ENCODE measurements at places on chromosomes 2 and 18.

- DNase-seq, result peak; percentile 36
Observed at GRCh38 chr2:52423111-52423510, 1344.5 kb upstream of the CHAC2 start.

GRCh38 chr2:69180974-69181373 lies 168.0 kb downstream of the ANTXR1 start:
- no peak for DNase-seq

- DNase-seq, result peak; percentile 84
Observed at GRCh38 chr2:238459081-238459629, 32.4 kb downstream of the ASB1 start.

GRCh38 chr2:9310377-9310776 lies 103.8 kb downstream of the ASAP2 start:
- DNase-seq, result peak; percentile 93

DNA sequence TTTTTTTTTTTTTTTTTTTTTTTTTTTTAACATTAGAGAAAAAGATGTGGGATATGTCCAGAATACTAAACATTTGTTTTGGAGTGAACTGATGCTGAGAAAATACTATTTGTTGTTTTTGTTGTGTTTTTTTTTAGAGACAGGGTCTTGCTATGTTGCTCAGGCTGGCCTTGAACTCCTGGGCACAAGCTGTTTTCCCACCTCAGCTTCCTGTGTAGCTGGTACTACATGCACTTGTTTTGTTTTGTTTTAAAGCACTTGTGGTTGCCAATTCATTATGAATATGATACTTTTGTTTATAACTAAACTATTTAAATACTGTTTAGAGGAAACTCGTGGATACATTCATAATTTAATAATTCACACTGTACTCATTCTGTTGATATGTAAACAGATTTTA lies 33.4 kb upstream of the DYSF start:
- DNase-seq, result no peak

GRCh38 chr18:60599995-60600394 lies 227.4 kb upstream of the MC4R start:
- DNase-seq, result no peak

DNA sequence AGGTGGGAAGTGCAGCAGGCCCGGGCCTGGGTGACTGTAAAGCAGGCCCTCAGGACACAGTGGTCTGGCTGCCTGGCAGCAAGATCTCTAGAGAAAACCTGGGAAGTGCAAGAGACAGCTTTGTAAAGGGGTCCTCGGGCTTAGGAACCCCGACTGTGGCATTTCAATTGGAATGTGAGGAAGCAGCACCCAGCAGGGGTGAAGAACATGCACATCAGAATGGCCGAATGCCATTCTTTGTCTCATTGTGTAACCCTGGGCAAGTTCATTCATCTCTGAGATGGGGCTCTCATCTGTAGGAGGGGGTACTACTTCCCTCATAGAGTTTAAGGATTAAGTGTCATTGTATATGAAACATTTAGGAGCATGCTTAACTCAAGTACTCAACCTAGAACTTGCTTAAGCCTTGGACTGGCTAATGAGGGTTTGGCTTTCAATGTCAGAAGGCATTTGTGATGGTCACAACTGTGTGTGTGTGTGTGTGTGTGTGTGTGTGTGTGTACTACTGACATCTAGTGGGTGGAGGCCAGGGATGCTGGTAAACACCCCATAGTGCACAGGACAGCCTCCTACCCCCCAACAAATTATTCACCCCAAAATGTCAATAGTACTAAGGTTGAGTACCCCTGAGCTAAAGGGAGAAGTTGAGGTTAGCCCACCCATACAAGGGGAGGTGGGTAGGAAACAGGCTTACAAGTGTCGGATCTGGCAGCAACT lies 29.3 kb downstream of the MEX3C start:
- no peak for DNase-seq

- no peak for DNase-seq
Observed at GRCh38 chr2:179765666-179766065, 95.7 kb downstream of the ZNF385B start.

DNA sequence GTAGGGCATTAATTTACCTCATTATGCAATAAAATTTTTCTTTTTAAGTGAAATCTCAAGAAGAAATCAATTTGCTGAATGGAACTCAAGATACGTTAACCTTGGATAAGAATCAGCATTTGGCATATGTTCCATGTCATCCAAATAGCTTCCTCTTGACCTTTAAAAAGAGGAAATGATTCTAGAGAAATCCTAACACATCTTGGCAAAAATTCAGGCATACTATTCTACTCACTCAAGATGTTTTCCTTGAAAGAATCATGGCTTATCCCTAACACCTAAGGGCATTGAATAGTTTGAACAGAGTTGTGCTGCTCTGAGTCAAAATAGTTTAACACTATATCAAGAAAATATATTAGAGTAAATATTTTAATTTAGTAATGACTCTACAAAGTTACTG lies 678.0 kb downstream of the EPHA4 start:
- peak; percentile 20 for DNase-seq

DNA sequence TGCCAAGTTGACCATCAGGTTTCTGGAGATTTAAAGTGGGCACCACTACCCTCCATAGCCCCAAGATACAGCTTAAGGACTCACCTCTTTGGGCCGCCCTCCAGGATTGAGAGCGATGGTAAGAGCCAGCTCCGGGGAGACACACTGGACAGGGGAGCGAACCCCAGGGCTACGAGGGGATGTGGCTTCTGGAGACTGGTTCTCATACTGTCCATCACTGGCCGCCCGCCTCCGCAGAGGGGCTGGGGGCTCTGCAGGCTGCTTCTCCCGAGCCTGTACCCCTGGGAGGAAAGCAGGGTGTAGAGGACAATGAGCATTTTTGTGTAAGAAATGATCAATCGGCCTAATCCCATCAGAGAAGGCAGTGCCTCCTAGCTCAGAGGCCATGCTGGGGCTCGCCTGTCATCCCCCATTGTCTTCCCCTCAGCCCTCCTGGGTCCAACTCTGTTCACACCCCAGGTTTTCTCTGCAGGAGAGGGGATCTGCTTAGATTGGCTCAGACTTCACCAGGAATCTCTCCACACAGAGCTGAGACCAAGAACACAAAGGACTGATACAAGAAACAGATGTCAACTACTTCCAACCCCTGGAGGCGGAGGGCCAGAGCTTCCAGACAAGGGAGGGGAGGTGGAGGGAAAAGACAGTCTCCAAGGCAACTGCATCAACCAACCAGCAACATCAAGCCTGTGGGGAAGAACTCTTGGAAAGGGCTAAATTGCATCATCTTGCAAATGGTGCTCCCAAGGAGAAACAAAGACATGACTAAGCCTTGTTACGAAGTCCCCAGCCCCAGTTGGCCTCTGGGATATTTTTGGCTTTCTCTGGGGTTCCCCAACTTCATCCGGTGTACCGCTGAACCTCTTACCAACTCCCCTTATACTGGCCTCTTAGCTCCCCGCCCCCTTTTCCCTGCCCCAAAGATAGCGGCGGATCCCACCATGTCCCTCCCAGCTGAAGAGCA lies 166.6 kb downstream of the TNS1 start:
- DNase-seq, result peak; percentile 86

DNA sequence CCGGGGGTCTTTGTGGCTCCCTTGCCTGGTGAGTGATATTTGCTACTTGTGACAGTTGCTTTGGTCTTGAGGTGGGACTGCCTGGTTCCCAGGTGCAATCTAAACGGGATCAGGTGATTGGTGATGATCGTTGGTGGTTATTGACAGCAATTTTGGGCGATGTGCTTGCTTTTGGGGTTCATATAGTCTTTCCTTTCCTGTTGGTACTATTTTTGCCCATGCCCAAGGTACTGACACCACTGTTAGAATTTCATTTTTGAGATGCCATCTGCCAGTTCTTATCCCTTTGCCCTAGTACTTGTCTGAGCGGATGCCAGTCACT lies 573 bp downstream of the WDR7 start:
- DNase-seq, result no peak

DNA sequence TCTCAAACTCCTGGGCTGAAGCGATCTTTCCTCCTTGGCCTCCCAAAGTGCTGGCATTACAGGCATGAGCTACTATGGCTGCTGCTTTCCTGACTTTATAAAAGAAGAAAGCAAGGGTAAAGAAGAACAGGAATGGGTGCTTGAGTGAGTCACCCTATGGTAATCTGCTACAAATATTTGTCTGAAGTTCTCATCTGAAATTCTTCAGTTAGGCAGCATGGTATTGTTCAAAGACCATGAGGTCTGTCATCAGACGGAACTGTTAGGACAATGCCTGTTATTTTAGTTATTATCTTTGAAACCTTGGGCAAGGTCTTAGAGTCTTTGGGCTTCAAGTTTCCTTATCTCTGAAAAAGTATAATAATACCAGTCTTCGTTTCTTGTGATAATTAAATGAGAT lies 695.8 kb downstream of the RNF144A start:
- peak; percentile 40 for DNase-seq

GRCh38 chr18:26705757-26706156 lies 157.4 kb upstream of the KCTD1 start:
- DNase-seq, result no peak

GRCh38 chr2:144161061-144161460 lies 358.9 kb downstream of the ZEB2 start:
- DNase-seq, result no peak

DNA sequence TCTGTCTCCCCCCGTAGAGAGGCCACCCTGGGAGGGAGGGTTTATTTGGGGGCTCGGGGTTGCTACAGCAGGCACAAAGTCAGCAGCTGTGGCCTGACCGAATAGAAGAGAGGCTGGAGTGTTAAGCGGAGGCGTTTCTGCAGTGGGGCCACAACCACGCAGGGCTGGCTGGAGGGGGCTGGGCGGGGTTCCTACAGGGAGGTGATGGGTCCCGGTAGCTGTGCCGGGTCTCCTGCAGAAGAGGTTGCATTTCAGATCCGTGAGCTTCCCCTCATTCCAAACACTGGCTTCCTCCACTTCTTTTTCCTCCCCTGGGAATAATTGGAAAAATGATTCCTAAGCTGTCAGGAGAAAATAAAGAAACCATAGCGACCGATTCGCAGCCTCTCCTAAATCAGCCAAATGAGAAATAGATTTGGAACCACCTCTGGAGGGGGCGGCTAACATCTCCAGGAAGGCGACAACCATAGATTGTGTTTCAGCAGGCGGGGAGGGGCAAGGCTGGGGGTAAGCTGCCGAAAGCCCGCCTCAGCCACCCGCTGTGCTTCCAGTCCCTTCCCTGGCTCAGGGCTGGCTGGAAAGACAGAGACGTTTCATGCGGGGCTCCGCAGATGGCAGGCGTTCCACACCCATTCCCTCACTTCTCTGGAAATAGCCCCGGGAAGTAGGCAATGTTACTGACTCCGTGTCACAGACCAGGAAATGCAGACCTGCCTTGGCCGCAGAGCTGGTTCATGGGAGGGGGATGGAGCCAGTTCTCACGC lies 85.6 kb upstream of the TAF1B start:
- DNase-seq, result peak; percentile 55

GRCh38 chr2:237486334-237486818 lies 675 bp upstream of the MLPH start:
- DNase-seq, result no peak

- DNase-seq, result no peak
Observed at GRCh38 chr2:114929225-114929624, 486.8 kb downstream of the DPP10 start.

DNA sequence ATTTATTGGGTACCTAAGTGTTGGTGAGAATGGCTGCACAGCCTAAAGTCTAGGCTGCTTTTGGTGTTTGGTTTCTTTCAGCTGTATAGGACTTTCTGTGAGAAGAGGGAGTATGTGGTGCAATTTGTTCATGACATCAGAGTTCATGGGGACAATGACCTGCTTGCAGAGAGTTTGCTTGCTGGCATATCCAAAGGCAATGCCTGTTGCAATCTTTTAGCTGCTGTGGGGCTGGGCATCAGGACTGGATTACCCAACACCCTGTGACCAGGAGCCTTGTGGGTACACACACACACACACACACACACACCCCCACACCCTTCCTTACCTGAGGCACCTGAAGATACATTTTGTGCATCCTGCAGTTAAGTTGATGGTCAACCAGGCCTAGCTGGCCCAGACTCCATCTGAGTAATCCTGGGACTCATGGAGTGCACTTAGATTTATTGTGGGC lies 68.4 kb downstream of the LIPG start:
- no peak for DNase-seq

DNA sequence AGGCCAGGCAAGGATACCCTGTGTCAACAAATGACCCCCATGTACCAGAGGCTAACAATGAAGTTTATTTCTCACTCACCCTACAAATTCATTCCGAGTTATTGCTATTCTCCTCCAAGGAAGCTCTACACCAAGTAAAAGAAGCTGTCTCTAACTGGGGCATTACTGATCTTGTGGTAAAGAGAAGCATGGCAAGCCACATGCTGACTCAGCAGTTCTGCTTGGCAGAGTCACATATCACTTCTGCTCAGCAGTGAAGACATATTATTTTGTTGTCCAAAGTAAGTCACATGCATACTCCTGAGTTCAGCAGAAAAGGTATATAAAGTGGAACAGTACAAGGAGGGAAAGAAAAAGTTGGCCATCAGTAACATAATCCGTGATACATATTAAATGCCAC lies 315.8 kb downstream of the GULP1 start:
- DNase-seq, result peak; percentile 49

DNA sequence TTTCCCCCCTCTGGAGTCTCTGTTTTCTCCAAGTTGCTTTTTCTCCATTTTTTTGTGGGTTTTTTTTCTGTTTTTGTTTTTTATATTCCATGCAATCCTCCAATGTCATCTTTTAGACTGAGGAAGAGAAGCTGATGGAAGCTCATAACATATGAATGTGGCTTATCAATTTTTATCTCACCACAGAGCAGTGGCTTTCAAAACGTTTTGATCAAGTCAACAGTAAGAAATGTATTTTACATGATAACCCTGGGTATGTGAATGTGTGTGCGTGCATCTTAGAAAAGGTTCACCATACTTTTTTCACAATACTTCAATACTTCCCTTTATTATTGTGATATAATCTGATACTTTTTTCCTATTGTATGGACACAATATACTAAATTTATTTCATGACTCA lies 64.6 kb upstream of the CDCA7 start:
- peak; percentile 61 for DNase-seq

GRCh38 chr2:201883606-201884369 lies 77.5 kb downstream of the CDK15 start:
- peak; percentile 47 for DNase-seq

- DNase-seq, result peak; percentile 80
Observed at GRCh38 chr2:147108548-147108947, 736.3 kb upstream of the ACVR2A start.

DNA sequence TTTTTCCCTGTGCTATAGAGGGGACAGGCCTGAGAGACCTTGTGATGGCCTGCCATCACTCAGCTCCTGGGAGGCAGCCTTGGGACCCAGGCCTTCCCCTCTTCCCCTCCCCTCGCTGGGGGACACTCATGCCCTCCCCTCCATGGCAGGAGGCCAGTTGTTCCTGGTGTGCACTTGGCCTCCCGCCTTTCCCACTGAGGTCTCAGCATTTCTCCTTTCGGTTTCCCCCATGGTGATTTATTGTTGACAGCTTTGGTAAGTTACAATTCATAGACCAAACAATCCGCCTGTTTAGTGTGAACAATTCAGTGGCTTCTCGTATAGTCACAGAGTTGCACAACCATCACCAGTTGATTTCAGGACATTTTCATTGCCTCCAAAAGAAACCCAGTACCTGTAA lies 10.2 kb upstream of the CNDP1 start:
- DNase-seq, result no peak

- DNase-seq, result peak; percentile 37
Observed at GRCh38 chr2:17752892-17753802, 463 bp downstream of the SMC6 start.

GRCh38 chr2:95343429-95344214 lies 46.5 kb downstream of the KCNIP3 start:
- DNase-seq, result no peak

- peak; percentile 71 for DNase-seq
Observed at GRCh38 chr18:3451989-3452749, 2.2 kb downstream of the TGIF1 start.
